Skeletal muscle cell (primary cell): ENCODE measurements at places on chromosomes 12 and 14.

- DNase-seq: no peak
These were observed 334.1 kb upstream of the MIS18BP1 start for GRCh38 chr14:45587142-45587541.

DNA sequence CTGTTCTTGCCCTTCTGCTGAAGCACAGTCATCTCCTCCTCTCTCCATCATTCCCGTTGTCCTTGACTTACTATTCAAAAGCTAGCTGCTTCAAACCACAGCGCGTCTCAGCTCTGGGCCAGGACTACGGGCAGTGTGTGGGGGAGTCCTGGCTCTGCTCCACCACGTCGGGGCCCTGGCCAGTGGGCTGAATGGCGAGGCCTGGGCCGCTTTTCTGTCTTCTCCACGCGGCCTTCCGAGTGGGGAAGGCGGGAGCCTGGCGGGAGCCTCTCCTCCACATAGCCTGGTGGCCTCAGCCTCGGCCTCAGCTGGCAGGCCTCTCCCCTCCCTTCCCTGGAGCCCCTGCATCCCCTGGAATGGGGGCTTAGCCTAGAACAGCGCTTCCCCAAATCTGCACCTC, 16.5 kb downstream of the ANKRD9 start:
- DNase-seq: no peak

DNA sequence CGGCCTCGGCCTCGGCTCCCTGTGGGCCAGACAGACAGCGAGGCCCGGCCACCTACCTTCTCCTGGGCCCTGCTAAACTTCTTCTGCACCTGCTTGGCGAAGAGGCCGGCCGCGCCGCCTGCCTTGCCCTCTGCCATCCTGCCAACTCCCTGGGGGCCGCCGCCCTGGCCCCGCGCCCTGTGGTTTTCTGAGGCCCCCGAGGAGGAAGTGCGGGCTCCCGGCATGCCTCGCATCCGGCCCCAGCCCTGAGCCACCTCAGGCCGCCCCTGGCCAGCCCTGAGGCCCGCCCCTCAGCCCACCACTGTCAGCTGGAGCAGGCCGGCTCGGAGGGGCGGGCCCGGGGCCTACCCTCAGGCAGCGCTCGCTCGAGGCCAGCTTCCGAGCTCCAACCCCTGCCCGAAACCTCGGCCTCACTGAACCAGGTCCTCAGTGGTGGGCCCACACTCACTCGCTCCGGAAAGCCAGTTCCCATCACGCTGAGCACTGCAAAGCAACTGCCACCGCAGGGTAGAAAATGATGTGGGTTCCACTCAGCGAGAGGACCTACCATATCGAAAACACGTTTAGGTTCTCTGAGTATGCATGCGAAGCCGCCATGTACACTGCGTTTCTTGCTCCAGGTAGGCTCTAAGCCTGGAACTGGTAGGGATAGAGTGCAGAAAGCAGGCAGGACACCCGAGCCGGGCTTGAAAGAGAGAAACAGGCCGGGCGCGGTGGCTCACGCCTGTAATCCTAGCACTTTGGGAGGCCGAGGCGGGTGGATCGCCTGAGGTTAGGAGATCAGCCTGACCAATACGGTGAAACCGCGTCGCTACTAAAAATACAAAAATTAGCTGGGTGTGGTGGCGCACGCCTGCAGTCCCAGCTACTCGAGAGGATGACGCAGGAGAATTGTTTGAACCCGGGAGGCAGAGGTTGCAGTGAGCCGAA, at the start of gene BIN2:
Gene BIN2 (minus strand): TSS at position 209 of the 930 bp plus-strand sequence. CDS start 72 bp downstream, at position 137.
- no peak for DNase-seq

GRCh38 chr14:76846331-76847047, 20.3 kb downstream of the LRRC74A start:
- DNase-seq: no peak

DNA sequence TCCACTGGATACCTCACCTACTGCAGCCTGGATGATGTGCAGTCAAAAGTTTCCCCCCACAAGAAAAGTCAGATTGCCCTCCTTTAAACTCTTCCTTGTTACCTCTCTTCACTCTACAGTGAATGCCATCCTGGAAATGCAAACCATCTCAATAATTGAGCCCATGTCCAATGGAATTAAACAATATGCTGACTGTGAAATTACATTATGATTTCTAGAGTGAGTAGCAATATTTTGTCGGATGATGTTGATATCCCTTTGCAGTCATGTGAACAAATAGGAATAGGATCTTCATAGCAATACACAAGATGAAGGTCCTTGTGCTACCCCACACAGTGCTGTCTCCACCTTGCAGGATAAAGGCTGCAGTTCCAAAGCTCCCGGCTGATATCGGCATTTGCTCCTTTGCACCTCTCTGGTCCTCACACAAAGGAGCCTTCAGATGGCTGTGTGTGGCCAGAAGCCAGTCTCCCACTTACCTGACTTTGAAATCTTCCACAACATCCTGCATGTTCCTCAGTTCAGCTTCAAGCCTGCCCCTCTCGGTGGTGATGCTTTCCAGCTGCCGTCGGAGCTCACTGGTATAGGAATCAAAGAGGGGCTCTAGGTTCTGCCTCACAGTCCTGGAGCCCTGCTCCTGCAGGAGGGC, 1.5 kb downstream of the KRT75 start:
- DNase-seq: no peak

GRCh38 chr12:90910958-90911357, 44.0 kb downstream of the CCER1 start:
- DNase-seq: no peak

DNA sequence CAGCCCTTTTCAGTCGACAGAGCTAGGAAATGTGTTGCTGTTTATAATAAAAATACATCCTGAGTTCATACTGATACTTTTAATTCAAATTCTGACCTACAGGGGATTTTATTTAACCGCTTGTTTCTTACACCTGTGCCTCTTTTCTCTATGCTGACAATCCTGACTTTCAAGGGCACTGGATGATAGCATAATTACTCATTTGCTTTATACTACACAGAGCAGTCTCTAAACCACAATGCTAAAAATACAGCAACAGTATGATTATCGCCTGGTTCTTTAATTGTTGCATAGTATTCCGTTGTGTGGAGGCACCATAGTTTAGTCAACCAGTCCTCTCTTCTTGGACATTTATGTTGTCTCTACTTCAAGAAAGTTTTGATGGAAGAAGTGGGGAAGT, 372.9 kb downstream of the DPF3 start:
- no peak for DNase-seq

GRCh38 chr12:13066459-13066858, 22.3 kb downstream of the FAM234B start:
- DNase-seq: no peak

- DNase-seq: no peak
These were observed 33.9 kb downstream of the TPH2 start for GRCh38 chr12:71972441-71973074.

GRCh38 chr12:14057895-14058294, 76.5 kb upstream of the GRIN2B start:
- no peak for DNase-seq

DNA sequence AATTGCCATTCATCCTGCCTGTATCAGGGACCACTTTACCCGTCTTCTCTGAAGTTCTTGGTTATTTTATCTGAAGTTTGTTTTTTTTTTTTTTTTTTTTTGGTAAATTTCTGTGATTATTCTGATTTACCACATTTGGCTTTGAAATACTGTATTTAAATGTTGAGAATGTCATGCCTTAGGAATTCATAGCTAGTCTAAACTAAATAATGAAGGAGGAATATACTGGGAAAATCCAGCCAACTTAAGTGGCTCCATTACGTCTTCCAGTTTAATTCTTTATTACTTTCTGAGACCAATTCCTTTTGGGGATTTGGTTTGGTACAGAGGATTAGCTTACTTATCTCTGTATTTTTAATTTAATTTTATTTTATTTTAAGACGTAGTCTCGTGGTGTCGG, 60.3 kb upstream of the KCNMB4 start:
- DNase-seq: no peak

DNA sequence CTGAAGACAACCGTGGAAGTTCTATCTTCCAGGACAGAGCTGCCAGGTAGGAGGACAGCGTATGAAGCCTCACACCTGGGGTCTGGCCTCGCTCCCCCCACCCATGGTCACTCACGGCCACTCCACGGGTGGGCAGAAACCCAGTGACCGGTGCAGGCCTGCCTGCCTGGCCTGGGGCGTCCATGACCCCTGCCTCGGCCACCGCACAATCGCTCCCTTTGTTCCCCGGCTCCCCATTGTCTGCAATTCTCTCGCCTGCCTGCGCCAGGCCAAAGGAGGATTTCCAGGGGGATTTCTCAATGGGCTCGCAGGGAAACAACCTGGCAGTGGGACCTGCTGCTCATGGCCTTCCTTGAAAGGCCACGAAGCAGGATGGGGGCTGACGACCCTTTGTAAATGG, 22.6 kb downstream of the CCDC85C start:
- DNase-seq: no peak

- no peak for DNase-seq
These were observed 20.3 kb upstream of the TMX1 start for GRCh38 chr14:51219473-51220448.

- DNase-seq: no peak
These were observed 54.9 kb downstream of the SLC6A15 start for GRCh38 chr12:84857525-84858208.

DNA sequence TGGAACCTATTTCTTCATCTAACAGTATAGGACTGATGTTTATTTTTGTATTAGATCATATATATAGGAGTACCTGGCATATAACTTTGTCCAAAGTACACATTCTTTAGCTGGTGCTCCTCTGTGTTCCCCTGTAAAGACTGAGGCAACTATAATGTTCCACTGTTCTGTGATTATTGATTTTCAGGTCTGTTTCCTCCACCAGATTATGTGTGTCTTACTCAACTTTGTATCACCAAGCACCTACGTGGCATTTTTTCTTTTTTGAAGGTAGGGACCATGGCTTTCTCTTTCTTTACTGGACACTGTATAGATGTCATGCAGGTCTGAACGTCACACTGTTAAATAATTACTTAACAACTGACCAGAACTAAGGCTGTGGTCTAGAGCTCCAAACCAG, 29.3 kb downstream of the BICD1 start:
- no peak for DNase-seq

GRCh38 chr14:89616852-89617341, 199.9 kb upstream of the FOXN3 start:
- no peak for DNase-seq

- DNase-seq: no peak
These were observed 693 bp downstream of the LRP10 start for GRCh38 chr14:22872033-22872832.

DNA sequence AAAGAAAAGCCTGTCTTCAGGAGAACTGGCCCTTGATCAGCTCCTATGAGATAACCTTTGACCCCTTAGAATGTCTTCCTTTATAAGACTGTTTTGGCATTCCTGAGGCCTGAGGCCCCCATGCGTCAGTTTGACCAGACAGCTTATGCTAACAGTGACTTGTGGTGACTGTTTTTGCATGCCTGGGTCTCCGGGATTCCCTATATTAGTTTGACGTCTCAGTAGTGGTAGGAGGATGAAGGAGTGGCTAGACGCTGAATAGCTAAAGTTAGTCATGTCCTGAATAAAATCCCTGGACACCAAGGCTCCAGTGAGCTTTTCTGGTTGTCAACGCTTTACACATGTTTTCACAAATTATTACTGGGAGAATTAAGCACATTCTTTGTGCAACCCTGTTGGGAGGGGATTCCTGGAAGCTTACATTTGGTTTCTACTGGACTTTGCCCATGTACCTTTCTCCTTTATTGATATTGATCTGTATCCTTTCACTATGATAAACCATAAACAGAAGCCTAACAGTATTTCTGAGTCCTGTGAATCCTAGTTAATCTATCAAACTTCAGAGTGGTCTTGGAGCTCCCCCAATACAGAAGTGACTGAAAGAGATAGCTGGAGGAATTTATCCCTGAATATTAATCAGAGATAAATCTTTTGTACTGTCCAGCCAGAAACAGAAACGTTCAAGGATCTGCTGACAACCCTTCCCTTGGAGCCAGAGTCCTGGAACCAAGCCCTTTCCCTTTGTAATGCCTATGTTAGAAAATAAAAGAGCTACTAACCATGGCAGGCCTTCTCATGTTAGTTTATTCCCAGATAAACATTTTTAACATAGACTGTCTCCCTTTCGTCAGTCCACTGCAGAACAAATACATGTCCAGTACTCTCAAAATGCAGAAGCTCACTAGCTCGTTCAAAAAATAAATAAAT, 479.2 kb downstream of the RPS29 start:
- no peak for DNase-seq

DNA sequence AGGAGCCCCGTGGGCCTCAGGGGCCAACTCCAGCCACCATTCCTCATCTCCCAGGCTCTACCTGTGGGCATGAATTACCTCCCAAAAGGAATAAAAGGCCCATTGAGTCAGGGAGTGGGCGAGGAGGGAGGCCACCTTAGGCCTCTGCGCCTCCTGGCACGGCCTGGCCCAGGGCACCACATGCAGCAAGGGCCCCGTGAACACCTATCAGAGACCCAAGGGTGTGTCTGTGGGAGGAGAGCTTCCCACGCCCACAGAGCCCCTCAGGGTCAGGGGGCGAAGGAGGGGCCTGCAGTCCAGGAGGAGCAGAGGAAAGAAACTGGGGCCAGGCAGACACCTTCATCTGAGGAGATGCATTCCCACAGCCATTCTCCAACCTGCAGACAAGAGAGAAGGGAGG, 12.2 kb downstream of the RAPGEF3 start:
- no peak for DNase-seq

GRCh38 chr14:74573421-74574089, 38.5 kb downstream of the LTBP2 start:
- no peak for DNase-seq

DNA sequence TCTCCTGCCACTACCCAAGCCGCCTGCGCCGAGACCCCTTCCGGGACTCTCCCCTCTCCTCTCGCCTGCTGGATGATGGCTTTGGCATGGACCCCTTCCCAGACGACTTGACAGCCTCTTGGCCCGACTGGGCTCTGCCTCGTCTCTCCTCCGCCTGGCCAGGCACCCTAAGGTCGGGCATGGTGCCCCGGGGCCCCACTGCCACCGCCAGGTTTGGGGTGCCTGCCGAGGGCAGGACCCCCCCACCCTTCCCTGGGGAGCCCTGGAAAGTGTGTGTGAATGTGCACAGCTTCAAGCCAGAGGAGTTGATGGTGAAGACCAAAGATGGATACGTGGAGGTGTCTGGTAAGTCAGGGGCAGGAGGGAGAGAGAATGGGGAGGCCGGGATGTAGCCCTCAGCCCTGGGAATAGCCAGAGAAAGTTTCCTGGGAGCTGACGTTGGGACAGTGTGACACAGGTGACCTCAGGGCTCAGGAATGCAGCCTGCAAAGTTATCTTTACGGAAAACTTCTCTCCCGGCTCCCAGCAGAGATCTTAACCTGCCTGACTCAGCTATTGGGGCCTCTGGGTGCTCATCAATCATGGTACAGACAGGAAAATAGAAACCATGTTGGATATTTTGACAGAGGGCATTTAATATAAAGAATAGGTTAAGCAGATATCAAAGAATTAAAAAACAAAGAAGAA, 747 bp downstream of the HSPB8 start:
- DNase-seq: no peak

DNA sequence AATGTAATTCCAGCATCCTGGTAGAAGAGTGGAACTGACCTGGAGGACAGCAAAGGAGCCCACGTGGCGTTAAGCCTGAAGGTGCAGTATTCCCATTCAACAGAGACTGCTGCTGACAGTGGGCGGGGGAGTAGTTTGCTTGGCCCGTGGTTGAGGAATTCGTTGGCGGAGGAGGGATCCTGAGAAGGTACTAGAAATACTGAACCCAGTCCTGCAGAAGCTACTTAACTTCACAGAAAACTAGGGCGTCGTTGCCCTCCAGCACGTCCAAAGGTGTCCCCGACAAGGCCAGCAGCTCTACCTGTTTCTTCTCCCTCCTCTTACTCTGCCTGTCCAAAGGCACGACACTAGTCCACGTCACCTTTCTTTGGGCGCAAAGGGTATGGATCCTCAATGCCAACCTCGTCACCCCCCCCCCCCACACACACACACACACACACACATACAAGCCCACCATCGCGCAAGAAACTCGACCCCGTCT, 303 bp downstream of the PUS7L start:
- no peak for DNase-seq
